ENCODE measurements at places on chromosomes 6 and 20.

DNA sequence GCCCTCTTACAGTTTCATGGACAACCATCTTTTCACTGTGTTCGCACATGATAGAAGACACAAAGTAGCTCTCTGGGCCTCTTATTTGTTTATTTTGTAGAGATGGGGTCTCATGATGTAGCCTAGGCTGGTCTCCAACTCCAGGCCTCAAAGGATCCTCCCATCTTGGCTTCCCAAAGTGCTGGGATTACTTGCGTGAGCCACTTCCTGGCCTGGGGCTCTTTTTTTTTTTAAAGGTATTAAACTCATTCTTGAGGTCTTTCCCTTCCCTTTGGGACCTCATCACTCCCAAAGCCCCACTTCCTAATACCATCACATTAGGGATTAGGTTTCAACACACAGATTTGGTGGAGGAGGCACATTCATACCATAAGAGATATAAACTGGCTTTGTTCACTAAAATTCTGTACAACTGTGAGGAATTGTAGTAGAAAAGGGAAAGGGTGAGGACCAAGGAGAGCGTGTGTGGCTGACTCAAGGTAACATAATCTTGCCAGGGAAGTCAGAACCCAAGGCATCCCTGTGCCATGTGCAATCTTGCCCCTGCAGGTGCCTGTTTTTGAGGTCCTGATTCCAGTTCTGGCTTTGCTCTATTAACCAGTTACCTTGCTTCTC is 45.5 kb downstream of the EIF2S2 start:
- no peak for DNase-seq

DNA sequence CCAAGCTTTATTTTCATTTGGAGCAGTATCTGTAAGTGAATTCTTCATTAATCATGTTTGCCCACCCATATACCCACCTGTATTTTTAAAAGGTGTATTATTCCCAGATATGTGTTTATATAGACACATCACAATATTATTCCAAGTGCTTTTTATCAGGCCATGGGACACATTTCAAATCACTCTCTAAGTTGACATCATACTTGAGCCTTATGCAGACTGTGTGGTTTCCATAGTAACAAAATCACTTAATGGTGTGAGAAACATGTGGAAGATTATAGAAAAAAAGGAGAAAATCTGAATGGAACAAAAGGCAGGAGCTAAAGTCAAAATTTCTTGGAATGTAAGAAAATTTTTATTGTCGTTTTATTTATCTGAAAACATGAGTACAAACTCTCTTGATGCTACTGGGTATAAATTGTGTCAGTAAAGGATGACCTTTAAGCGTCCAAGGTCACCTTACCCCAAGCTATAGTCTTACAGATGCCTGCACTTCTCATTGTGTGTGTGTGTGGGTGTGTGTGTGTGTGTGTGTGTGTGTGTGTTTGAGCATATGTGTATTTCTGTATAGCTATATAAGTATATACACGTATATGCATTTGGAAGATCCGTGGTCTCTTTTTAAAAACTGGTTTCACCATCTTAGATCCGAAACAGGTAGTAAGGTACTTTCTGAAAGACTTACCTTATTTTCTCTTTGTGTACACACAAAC is 79.8 kb upstream of the CCN6 start:
- no peak for DNase-seq

GRCh38 chr20:49835031-49835430 is 22.4 kb downstream of the SLC9A8 start:
- DNase-seq: no peak

DNA sequence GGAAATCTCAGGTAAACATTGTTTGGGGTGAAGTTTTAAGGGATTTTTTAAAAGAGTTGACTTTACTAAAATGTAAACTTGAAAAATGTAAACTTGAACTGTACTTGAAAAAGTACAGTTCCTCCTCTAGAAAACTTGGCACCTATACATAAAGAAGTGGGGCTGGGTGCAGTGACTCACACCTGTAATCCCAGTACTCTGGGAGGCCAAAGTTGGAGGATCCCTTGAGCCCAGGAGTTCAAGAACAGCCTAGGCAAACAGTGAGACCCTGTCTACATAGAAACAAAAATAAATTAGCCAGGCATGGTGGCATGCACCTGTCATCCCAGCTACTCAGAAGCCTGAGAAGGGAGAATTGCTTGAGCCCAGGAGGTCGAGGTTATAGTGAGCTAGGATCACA is 7.2 kb downstream of the BTBD9 start:
- no peak for DNase-seq

DNA sequence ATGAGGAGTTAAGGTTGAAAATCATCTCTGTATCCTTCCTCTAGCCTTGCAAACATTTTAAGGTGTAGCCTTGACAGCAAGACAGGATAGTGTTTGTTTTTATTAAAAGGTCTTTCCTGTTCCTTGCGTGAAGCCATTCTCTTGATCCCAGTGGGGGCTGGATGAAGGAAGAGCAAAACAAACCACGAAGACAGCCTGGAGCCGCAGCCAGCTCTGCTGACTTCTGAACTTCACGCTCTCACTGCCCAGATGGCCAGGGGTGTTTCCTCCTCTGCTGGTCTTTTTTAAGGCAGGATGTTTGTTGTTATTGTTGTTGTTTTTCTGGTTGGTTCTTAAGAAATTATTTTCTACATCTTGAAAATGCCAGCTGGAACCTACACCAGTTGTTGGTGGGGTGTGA is 156.4 kb downstream of the MTHFD1L start:
- DNase-seq: no peak

DNA sequence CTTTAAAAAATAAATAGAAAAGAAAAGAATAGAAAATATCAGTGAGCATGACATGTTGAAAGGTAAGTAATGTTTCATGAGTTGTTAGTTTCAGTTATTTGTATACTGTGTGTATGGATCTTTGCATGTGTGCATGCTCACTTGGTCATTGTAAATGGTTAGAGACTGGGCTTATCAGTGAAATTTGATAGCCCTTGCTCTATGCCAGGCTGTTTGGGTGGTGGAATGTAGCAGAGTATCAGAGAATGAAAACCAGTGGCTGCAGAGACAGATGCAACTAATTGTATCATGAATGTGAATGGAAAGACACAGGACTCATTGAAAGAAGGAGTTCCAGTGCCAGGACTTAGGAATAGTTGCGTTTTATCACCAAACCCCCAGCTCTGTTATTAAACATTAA is 4.2 kb downstream of the GSTA2 start:
- DNase-seq: no peak

DNA sequence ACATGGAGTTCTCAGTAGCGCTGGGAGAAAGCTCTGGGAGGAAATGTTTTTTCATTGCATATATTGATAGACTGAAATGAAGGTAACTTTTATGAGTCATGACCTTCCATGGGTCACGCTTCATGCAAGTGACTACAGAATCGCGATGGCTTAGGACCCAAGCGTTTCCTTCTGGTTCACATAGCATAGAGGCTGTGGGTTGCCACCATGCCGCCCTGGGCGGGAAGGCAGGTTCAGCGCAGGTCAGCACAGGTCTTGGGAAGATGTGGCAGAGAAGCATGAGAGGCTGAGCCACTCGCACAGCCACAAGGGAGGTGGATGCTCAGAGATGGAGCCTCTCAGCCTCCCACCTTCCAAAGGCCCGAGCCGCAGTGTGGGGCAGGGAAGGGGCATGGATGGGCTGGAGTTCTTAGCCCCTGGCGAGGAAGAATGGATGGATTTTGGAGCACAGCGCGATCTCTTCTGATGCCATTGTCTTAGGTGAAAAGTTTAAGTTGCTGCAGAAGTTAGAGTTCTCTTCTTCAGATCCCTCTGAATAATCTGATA is 219.5 kb downstream of the SMOC2 start:
- no peak for DNase-seq

GRCh38 chr20:34938466-34939163 is 17.0 kb downstream of the GSS start:
- no peak for DNase-seq

Measured in NCI-H1092 treated with DMSO at 0.1 percent for 48 hours (cell line).